Hematopoietic multipotent progenitor cell treated with erythropoietin and hydrocortisone succinate and interleukin-3 and kit ligand, for 15 days (in vitro differentiated cells): ENCODE measurements at places on chromosomes 2 and 18.

DNA sequence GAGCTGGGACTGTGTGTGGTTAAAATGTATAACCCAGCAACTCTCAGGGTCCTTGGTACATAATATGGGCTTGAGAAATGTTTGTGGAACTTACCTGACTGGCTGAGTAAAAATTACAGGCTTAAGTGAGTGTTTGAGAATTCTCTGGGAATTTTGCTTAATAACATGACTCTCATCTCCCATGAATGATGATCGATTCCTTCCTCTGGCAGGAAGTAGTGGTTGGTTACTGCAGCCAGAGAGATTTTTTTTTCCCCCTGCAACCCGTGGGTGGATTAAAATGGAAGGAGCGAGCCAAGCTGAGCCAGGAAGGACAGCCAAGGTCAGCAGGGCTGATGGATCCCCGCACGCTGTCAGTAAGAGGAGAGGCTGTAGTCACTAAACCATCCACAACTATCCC is 40.6 kb upstream of the RFX8 start:
- DNase-seq, result no peak

- DNase-seq, result no peak
Measured at GRCh38 chr18:73355121-73355520, 487.3 kb upstream of the NETO1 start.

DNA sequence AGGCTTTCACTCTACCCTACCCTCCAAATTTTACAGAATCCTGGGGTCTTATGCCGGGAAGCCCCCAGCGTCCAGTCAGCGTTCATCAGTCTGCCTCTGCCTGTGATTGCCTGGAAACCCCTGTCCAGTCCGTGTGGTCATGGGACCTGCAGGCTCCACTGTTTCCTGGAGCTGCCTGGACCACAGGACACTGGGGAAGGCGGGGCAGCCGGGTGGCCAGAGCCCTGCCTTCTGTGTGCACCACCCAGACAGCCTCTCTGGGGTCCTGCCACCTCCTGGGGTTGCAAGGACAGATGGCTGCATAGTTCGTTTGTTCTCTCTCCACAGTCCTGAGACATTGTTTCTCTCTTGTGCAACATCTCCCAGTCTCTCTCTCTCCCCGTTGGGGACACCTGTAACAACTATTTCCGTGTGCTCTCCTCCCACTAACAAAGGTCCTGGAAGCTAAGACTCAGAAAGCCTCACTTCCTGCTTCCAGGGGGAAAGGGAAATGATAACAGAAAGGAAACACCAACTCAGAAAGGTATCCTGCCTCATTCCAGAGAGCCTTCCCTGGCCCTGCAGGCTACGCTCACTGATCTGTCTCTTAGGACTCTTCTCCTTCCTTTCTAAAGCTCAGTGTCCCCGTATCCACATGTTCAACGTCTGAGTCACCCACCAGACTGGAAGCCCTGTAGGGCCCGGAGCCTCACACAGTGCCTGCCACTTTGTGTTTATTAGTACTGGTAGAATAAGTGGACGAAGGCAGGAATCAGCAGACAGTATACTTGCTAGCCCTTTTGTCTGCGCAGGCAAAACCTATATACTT is 192.8 kb upstream of the RAB12 start:
- DNase-seq, result no peak

- no peak for DNase-seq
Measured at GRCh38 chr2:186910996-186911395, 62.0 kb upstream of the ZSWIM2 start.

DNA sequence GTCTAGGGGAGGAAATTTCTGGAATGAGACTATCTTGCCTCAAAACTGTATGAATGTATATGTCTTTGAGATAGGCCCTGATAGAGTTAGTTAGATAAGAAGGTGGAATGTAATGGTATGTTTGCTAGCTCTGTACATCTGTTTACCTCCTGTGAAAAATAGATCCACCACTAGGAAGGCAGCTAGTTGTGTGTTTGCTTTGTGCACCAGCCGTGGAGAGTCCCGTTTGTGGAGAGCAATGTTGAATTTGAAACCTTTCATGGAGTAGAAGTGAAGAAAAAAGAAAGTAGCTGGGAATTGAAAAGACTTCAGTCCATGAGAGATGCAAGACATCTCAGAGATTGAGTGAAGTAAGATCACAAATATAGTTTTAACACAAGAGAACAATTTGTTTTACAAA is 25.4 kb downstream of the ASXL3 start:
- no peak for DNase-seq

- DNase-seq, result no peak
Measured at GRCh38 chr2:144546933-144547332, 27.0 kb upstream of the ZEB2 start.

- DNase-seq, result no peak
Measured at GRCh38 chr2:159075727-159076126, 107.3 kb downstream of the TANC1 start.

- DNase-seq, result no peak
Measured at GRCh38 chr2:1049691-1050090, 99.0 kb downstream of the SNTG2 start.

GRCh38 chr2:40859617-40860016 is 407.7 kb upstream of the SLC8A1 start:
- DNase-seq, result no peak

DNA sequence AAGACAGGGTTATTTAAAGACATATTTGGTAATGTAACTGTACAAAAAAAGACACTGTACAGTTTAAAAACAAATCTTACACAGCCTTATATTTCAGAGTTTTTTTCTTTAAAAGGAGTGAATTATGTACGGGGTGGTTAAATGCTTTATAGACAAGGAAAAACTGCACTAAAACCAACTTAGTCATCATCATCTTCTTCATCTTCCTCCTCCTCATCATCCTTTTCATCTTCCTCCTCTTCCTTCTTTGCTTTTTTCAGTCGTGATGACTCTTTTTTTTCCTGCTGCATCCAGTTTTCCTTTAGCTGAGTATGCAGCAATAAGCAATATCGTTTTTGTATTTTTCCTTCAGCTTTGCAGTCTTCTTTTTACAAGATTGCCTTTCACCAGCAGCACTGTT is 14.6 kb upstream of the MBOAT2 start:
- DNase-seq, result no peak

- no peak for DNase-seq
Measured at GRCh38 chr2:69149631-69150215, 136.7 kb downstream of the ANTXR1 start.

GRCh38 chr2:217282531-217282930 is 422.7 kb upstream of the TNP1 start:
- no peak for DNase-seq

DNA sequence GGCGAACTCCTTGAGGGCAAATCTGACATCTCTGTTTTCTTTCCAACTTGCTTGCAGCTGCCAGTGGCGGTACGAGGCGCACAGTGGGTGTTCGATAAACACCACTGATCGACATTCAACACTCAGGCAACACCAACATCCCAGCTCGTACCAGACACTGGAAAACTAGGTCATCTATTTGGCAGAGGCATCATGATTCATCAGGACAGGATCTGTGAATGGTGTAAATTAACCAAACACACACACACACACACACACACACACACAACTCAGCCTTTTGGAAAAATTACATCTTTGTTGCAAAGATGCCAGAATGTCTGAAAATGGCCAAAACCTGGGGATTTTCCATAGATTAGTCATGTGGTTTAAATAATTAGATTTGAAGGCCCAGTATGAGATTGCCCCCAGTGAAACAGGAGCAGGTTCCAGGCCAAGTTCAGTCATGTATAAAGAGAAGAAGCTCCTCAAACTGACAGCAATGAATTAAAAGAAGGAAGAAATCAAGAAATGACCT is 150.5 kb upstream of the NCKAP5 start:
- DNase-seq, result no peak

GRCh38 chr2:208046686-208047085 is 21.4 kb upstream of the PLEKHM3 start:
- DNase-seq, result no peak

- DNase-seq, result no peak
Measured at GRCh38 chr2:98835831-98836385, 100.1 kb downstream of the CRACDL start.

GRCh38 chr2:85911814-85912692 is 23.3 kb upstream of the ST3GAL5 start:
- no peak for DNase-seq

DNA sequence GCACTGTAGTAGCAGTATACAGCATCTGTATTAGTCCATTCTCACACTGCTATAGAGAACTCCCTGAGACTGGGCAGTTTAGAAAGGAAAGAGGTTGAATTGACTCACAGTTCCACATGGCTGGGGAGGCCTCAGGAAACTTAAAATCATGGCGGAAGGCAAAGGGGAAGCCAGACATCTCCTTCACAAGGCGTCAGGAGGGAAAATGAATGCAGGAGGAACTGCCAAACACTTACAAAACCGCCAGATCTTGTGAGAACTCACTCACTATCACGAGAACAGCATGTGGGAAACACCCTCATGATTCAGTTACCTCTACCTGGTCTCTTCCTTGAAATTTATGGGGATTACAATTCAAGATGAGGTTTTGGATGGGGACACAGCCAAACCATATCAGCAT is 25.4 kb downstream of the MAP4K4 start:
- no peak for DNase-seq

DNA sequence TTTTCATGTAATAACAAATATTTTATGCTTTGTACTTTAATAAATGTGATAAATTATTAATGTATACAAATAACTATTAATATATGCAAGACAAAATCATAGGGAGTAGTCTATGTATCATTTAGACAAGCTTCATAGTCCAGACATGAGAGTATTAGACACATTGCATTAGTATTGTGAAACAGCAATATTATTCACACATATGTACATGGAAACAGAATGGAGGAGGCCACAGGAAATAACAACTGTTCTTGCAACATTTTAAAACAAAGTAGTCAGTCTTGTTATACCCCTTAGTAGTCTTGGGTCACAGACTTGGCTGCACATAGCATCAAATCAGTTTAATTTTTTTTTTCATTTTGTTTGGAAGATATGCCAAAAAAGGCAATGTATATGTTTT is 15.8 kb downstream of the DSC1 start:
- no peak for DNase-seq

DNA sequence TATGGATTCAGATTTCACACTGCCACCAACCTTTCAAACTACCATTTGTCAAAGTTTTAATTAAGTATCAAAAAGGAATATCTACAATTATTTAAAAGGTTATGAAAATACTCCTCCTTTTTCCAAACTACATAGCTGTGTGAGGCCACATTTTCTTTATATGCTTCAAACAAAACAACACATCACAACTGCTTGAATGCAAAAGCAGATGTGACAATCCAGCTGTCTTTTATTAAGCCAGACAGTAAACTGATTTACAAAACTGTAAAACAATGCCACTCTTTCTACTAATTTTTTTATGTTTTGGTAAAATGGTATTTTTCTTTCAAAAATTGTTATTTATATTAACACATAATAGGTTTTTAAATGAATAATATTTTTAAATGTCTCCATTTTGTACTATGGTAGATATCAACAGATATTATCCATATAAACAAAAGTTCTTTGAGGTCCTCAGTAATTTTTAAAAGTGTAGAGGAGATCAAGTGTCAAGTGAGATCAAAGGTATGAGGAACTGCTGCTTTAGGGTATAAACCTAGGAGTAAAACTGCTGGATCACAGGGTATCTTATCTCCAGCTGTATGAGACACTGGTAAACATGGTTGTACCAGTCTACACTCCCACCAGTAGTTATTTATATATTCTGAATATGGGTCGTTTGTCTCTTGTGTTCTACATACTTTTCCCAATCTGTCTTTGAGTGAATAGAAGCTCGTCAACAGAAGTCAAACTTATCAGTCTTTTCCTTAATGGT is 68.8 kb upstream of the SERTAD2 start:
- no peak for DNase-seq

DNA sequence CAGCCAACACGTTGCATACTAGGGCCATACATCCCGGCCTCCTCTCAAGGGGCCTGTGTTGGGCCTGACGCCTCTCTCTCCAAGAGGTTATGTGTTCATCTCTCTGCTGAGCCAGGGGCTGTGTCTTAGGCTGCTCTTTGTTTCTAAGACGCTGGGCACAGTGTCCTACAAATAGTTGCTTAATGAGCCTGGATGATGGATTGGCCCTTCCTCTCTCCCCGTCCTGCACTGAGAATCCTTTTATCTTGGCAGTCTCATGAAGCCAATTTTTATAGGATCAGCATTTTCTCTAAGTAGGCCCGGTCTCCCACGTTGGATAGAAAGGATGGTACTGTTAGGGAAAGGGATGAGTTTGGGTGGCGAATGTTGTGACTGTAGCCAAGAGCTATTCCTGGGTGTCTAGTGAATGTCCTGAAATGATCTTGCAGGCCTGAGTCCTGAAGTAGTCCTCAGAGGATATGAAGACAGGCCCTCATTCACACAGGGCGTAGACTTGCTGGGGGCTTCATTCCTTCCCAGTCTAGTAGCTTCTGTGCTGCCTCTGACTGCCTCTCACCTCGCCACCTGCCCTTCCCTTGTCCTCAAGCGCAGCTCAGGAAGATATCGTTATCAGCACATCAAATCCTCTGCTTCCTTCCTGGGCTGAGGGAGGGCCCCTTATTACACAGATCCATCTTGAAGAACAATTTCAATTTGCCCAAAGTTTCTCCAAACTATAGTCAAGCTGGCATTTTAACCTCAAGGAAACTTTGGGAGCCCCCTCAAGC is 8.8 kb downstream of the LBH start:
- no peak for DNase-seq

- DNase-seq, result no peak
Measured at GRCh38 chr18:38961880-38962279, 1396.3 kb upstream of the CELF4 start.

GRCh38 chr2:215797676-215798075 is 215.7 kb downstream of the MREG start:
- DNase-seq, result no peak

GRCh38 chr2:242041816-242042215 is 172.3 kb downstream of the RTP5 start:
- DNase-seq, result no peak

- no peak for DNase-seq
Measured at GRCh38 chr2:75594596-75594995, 33.9 kb upstream of the EVA1A start.

DNA sequence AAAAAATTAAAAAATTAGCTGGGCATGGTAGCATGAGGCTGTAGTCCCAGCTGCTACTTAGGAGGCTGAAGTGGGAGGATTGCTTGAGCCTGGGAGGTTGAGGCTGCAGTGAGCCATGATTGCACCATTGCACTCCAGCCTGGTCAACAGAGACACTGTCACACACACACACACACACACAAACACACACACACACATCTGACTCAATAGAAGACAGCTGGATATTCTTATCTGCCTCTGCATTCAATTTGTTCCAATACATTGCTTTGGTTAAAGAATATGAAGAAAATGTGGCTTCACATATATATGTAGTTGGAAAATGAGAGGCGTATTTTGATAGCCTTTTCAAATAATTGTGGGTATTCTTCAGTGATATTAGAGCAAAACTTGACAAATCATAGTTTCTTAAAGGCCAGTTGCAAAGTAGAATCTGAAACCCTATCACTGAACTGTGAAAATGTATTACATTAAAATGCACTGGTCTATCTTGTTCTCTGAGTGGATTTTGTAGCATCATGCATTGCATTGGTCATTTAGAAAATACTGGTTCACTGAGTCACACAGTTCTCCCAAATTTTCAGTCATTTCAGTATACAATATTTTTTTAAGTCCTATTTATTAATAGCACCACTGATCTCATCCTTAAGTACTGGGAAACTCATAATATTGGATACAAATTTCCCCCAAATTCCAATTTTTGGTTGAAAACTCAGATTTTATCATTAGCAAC is 140.9 kb downstream of the MCFD2 start:
- DNase-seq, result no peak
